Amniotic stem cell (primary cell): ENCODE measurements at places on chromosomes 5 and 9.

GRCh38 chr9:97933297-97933998, 4.5 kb downstream of the HEMGN start:
- DNase-seq: no peak

DNA sequence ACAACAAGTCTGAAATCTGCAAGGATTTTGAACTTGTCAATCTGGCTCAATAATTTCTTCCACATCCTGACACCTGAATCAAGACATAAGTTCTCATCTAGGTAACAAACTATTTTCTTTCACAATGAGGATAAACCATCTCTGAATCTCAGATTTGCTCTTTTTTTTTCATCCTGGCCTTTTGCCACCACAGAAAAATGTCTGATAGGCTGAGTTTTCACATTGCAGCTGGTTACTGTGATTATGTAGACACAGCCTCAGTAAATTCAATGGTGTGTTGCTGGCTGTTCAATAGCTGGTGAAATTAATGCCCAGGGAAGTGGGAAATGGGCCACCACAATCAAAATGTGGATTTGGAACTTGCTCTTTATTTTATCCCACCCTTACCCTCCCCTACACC, 2.8 kb upstream of the ADRA1B start:
- DNase-seq: no peak

DNA sequence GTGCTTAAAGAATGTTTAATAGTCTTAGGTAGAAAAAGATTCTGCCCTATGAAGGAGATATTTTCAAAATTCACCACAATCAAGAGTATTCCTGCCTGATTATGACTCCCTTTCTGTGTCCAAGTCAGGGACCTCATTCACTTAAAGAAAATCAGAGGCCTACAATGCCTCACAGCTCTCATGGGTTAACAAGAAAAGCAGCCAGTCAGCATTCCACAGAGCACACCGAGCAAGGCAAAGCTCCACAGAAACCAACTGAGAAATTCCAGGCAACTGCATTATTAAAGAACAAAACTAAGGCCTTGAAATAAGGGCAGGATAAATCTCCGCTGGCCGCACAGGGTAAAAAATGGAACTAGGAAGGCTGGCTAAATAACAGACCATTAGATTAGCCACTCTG, 161.1 kb downstream of the TARS1 start:
- no peak for DNase-seq

DNA sequence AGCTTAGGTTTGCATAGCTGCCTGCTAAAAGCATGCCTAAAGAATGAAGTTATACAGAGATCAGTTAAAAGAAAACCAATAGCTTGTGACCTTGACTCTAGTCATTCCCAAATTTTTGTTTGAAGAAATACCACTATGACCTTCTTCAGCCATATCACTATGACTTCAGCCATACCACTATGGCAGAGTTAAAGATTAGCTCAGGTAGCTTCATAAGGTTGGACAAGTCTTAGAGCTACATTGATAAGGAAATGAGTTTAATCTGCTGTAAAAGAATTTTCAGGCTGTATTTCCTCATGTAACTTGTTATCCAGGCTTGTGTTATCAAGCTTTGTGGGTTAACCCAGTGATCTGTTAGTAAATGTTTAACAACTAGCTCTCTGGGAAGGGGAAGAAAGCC, 30.7 kb downstream of the C6 start:
- no peak for DNase-seq

- no peak for DNase-seq
These were observed 151.4 kb upstream of the DAP start for GRCh38 chr5:10912435-10912834.

DNA sequence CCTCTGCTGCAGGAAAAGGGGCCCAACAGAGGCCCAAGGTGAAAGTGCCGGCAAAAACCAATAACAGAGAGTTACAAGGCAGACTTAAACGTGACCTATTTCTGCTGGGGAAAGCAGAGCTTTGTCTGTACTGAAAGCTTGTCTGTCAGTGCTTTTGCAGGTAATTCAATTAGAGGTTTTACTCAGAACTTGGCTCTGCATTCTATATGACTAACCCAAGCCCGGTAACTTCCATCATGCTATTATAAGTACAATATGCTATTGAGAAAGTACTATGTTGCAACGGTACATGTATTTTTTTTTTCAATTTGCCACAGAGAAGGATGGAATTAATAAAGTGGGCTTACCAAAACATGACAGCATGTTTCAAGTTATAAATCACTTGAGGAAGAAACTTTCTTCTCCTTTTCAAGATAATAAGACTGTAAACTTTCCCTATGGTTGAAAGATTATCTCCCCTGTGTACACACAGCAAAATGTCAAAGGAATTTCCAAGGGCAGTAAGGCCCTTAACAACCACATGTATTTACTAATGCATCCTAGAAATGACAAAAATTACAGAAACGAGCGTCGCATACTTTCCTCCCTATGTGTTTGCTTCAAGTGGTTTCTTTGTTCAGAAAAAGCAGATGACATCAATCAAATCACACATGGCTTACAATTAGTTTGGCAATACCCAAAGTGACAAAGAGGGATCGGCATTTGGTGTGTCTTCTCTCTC, 282.4 kb downstream of the EFNA5 start:
- peak; percentile 57 for DNase-seq

DNA sequence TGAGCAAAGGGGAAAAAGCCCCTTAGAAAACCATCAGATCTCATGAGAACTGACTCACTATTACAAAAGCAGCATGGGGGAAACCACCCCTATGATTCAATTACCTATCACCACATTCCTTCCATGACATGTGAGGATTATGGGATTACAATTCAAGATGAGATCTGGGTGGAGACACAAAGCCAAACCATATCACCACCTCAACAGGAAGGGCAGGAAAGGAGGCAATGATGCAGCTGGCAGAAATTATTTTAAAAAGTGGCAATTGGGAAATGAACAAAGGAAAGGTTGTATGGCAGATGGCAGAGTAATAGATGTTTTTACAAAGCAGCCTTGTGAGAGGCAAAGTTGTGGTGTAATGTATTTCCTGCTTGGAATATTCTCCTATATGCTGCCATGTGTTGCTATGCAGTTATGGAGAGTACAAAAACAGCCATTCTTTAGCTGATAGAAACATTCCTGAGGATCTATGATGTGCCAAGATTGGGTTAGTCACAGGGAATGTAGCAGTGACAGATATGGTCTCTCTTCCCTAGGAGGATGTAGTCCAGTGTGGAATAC, 138.8 kb downstream of the SMC2 start:
- peak; percentile 23 for DNase-seq

GRCh38 chr5:179872055-179872827, 13.6 kb upstream of the MRNIP start:
- no peak for DNase-seq

GRCh38 chr9:28301281-28301680, 728.0 kb upstream of the C9orf72 start:
- no peak for DNase-seq

DNA sequence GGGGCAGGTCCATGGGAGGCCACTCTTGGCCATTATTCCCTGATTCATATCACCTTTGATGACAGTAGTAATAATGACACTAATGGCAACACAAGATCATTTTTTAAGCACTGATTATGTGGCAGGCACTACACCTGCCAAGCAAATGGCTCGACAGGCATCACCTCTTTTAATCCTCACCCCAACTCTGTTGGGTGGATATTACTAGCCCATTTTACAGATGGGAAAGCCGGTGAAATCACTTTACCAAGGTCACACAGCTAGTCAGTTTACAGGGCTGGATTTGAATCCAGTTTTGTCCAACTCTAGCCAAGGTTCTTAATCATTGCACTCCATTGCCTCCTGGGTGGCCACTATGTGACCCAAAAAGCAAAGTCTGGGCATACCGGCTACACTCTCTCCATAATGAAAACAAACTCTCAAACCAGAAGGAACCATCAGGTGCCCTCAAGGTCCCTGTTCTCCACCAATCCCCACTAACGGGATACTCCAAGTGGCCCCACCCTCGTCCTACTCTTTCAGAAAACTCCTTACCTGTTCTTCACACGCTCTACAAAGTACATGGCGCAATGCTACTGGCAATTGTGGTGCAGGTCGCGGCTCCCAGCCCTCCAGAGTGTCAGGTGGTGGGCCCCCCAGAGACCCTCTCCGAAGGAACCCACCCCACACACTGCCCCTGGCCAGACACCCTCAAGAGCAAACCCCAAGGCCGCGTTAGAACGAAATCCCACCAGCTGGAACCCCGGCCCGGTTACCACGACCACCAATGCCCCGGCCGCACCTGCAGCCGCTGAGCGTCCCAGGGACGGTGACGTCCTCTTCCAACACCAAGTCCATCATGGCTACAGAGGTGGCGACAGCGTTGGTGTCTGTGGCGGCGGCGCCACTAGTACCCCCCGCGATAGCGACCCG, 572 bp downstream of the CDK5RAP2 start:
- DNase-seq: no peak

GRCh38 chr9:133771486-133772482, 33.6 kb upstream of the SARDH start:
- no peak for DNase-seq

DNA sequence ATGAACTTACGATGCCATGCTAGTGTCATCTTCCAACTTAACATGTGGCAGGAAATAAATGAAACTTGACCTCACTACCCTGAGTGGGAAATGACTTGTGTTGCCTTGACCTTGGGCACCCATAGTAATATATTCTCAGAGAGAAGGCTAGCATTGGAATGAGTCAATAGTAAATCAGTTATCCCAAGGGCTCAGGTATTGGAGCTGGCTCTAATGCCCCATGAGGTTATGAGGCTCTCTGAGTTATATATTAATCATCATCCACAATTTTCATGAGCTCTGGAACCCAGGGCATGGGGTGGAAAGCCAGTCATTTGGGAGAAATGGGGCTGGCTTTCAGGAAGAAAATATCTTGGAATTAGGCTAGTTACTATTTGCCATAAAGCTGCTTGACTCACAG, 42.4 kb upstream of the SMIM32 start:
- no peak for DNase-seq

DNA sequence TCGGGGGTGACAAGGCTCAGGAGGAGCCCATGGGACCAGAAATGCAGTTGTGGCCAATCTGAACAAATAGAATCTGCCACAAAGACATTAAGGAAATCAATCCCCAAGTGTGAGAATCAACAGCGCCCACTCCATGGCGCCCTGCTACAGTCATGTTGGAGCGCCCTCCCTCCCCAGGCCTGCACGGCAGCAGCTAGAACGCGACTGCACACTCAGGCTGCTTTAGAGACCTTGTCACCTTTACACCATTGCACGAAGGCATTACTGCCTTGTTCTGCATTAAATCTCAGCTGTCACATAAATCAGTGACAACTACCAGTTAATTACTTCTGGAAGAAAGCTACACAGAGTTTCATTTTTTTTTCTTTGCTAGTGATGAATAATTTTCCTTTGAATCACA, 98.7 kb upstream of the SPIN1 start:
- no peak for DNase-seq

DNA sequence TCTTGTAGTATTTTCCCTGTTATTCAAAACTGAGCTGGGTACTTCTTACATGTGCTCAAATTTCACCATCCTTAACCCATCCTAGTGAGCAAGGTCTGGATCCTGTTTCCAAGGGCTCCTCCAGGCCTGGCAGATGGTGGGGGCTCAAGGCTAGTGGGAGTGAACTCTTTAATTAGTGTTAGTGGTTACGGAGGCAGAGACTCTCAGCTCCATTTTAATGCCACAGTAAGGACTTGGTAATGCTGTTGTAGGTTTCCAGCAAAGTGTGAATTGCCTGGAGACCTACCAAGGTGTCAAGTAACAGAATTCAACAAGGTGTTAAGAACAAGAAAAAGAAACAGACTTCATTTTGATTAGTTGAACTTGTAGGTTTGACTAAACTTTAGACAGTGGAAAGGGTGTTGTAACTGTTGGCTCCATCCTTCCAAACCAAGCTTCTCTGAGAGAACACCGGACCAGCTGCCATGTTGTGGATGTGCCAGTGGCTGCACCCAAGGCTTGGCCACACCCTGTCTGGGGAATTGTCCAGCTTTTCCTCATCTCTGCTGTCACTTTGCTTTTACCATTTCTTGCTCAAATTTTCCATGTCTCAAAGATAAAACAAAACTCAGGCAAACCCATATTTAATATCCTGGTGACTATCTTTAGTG, 98.7 kb downstream of the ADCY2 start:
- DNase-seq: no peak

DNA sequence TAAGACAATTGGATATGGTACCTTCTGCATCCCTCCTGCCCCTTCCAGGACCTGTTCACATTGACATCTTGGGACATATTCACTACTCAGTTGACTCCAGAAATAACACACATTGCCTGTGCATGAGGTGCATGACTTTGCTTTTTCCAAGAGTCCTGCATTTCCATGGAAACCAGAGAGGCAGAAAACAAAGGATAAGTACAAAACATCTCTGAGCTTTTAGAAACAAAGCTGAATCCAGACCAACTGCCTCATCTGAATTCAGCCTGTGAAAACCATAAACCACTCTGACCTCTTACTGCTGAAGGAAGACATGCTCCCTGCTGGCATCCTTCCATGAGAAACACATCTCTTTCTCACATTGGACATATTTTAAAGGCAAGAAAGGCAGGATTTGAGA, 695.1 kb downstream of the TAF11L14 start:
- no peak for DNase-seq

DNA sequence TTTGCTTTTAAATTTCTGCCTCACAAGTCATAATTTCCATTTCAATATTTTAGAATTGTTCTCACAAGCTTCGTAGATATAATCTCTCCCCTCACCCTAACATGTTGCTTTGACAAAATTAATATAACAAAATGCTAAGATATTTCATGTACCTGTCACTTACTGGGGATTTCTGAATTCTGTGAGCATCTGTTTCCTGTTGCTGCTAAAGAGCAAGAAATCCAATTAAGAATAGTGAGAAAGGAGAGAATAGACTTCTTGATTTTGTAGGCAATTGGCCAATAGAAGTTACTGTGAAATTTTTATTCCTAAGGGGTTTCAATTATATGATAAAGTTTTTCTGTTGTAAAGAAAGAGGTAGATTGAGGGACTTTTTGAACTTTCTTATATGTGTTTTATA, 796.5 kb upstream of the ARRDC3 start:
- DNase-seq: no peak

DNA sequence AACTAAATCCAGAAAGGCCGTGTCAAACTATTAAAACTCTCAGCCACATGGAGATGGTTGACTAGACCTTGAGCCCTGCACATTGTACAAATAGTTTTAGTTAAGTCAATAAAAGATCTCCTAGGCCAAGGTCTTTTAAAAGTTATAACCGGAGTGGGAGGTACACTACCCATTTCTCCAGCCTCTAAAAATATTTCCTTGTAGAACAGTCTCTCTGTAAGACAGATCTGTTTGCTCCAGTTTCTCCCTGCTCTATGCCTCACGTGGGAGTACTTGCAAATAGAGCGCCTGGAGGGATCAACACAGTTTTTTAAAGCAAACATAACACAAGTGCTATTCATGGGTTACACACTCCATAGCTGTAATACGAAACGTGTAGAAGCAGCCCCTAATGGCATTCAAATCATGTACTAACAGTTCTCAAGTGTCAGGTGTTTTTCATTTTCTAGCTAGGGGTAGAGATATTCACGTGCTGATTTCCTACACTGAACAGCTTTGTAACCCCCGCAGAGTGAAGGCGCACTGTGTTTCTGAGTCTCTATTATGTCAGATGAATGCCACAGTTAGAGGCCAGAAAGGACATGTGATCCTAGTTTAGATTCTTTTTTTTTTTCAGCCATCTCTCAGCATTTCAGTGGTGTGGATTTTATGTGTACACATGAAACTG, 703.4 kb upstream of the GRAMD2B start:
- DNase-seq: no peak
